CD8-positive, alpha-beta memory T cell (primary cell): ENCODE measurements at places on chromosomes 16 and 17. TPM values are rescaled to one million over a fixed set of nuclear protein-coding genes. Genes with fewer than 3 reads are reported as not detected.
A peak's percentile ranks its signal among the peaks of the same experiment; 100 is the strongest.

Gene ST6GALNAC2
- polyA plus RNA-seq = 2.9 TPM

Gene MYL4
- polyA plus RNA-seq = not detected

Gene NUPR1
- polyA plus RNA-seq = not detected

Gene SLC16A6
- polyA plus RNA-seq = 1.3 TPM

Gene PLA2G10
- not detected for polyA plus RNA-seq

Gene NOTUM
- not detected for polyA plus RNA-seq

- DNase-seq = peak; percentile 21
Observed at GRCh38 chr17:80970044-80970761, 21.4 kb upstream of the CHMP6 start.

- DNase-seq = no peak
Observed at GRCh38 chr16:57567691-57568090, 25.2 kb downstream of the ADGRG5 start.

- no peak for DNase-seq
Observed at GRCh38 chr16:14324581-14324980, 253.5 kb downstream of the MRTFB start.

DNA sequence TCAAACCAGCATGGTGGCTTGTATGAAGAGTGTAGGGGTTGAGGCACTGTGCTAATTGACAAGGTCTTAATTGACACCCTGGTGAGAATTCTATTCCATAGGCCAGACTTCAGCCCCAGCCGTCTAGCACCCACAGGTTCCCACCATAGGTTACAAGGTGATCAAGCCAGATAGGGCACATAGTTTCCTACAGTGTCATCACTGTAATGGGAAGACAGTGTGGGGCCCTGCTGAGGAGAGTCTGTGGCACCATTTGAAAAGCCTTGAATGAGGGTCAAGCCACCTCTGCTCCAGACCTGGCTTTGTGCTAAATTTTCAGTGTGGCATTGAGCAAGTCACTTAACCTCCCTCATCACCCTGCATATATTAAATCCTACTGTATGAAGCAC, 36.2 kb downstream of the YPEL2 start:
- no peak for DNase-seq

GRCh38 chr16:81335669-81336068, 20.9 kb downstream of the GAN start:
- DNase-seq = no peak

DNA sequence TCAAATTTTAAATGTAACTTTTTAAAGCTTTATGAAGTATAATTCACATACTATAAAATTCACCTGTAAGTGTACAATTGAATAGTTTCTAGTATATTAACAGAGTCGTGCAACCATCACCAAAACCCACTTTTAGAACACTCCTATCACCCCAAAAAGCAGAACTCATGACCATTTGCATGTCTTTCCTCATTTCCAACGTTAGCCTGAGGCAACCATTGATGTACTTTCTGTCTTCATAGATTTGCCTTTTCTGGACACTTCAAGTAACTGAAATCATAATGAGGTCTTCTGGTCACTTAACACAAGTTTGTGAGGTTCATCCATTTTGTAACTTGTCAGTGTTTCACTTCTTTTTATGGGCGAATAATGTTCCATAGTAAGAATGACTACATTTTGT, 33.2 kb downstream of the METTL16 start:
- DNase-seq = no peak

GRCh38 chr16:75647112-75647491, 363 bp downstream of the KARS1 start:
- DNase-seq = no peak

DNA sequence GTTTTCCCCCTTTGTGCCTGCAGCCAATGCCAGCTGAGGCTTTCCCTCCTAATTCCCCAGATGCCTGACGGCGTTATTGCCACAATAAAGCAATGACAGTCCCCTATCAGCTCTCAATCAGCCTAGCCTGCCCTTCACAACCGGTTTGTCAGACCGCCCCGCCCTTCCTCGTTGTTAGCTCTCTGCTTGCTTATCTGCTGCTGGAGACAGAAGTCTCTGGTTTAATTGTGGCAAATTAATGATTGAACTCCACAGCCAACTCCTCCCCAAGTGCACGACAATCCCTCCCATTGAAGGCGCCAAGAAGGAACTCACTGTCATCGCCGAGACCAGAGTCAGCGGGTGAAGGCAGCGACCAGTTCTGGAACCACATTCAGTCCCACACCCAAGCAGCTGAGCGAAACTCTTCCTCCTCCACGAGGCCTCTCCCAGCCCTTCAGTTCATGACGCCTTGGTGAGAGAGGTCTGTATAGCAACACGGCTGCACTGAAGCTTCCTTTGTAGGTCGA, 474.4 kb downstream of the SLC39A11 start:
- no peak for DNase-seq

DNA sequence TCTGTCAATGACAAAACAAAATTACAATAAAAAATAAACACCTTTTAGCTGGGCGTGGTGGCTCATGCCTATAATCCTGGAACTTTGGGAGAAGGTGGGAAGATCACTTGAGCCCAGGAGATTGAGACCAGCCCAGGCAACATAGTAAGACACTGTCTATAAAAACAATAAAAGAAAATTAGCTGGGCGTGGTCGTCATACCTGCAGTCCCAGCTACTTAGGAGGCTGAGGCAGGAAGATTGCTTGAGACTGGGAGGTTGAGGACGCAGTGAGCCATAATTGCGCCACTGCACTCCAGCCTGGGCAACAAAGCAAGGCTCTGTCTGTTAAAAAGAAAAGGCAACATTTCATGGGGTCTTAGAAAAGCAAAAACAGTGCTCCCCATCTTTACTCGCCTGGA, 32.7 kb downstream of the EMP2 start:
- DNase-seq = no peak

GRCh38 chr17:31392856-31393748, 1.6 kb downstream of the RAB11FIP4 start:
- DNase-seq = no peak
